NCI-H774 (cell line): ENCODE measurements at places on chromosomes 13 and 19.
A peak's percentile ranks its signal among the peaks of the same experiment; 100 is the strongest.

DNA sequence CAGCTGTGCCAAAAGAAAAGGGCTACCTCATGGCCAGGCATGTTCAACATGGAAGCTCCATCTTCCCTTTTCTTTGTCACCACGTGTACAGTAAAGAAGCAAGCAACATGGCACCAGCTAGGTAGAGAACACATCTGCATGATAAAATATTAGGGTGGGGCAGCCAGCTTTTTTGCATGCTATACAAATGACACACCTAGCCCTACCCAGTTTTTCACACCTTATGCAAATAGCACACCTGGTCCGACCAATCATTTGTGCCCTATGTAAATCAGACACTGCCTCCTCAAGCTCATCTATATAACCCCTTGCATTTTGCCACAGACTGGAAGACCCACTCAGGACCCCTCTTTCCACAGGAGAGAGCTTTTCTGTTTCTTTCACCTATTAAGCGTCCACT is 85.5 kb downstream of the STOML3 start:
- no peak for DNase-seq

DNA sequence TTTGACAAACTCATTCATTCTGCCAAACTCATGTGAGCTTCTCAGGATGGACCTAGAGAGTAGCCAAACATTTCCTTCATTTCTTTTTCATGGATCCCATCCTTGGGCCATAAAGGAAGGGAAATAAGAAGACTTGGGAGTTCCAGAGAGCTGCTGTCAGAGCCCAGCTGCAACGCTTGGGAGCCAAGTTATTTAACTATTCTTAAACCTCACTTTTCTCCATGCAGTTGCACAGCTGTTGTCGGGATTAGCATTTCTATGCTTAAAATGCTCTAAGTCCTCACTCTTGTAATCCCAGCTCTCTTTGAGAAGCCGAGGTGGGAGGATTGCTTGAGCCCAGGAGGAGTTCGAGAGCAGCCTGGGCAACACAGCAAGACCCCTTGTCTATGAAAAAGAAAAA is 11.7 kb upstream of the CASP14 start:
- no peak for DNase-seq

DNA sequence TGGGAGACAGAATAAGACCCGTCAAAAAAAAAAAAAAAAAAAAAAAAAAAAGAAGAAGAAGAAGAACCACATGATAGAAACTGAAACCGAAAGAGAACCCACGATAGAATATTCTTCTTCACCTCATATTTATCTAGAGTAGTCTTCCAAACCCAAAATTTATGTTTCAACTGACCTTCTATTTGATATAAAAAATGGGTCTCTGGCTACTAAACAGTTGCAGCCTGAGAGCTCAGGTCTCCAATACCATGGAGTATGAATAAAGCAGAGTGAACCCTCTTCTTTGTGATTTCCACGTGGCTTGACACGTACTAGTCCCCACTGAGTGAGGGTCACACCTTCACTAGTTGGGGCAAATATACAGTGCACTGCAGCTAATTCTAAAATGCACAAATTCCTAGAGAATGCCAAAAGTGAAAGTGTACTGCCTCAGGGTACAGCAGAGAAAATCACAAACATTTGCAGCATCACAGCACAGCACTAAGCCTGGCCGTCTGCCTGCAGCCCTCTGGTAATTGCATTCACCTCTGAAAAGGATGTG is 30.8 kb upstream of the RFC3 start:
- DNase-seq, result no peak

- peak; percentile 12 for DNase-seq
Measured at GRCh38 chr13:93356469-93356868, 129.9 kb downstream of the GPC6 start.

GRCh38 chr19:49971991-49972411 is 11.0 kb upstream of the SIGLEC11 start:
- DNase-seq, result no peak

DNA sequence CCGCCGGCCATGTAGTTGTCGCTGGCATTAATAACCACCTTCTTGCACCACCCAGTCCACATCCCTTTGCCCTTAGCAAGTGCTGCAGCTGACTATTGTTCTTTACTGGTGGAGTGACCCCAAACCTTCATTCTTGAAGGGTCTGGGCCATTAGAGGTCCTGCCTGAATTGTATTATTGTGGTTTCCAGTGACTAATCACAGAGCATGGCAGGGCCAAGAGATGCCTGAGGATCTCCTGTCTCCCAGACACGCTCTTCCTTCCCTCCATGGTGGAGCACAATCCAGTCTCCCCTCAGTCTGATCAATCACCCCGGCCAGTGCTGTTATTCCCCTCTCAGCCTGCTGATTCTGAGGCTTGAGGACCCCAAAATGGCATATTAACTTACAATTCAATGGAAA is 39.0 kb downstream of the C1QTNF9 start:
- DNase-seq, result no peak
